ENCODE measurements at places on chromosomes 1 and 21. TPM values are rescaled to one million over a fixed set of nuclear protein-coding genes. Genes with fewer than 3 reads are reported as not detected.

Gene BMP8A
- polyA plus RNA-seq: not detected

- no peaks in the 10 kb centered on the region for H3K36me3 ChIP-seq
- peaks cover 92% of the 10 kb centered on the region for H3K4me1 ChIP-seq
- no peak overlapping the region for H3K4me3 ChIP-seq
- no peaks in the 10 kb centered on the region for H3K27me3 ChIP-seq
- peak; percentile 98 for DNase-seq
- peak overlapping the region; percentile 94 for H3K27ac ChIP-seq
Measured at GRCh38 chr1:158285756-158286241, 3.9 kb upstream of the CD1C start.

DNA sequence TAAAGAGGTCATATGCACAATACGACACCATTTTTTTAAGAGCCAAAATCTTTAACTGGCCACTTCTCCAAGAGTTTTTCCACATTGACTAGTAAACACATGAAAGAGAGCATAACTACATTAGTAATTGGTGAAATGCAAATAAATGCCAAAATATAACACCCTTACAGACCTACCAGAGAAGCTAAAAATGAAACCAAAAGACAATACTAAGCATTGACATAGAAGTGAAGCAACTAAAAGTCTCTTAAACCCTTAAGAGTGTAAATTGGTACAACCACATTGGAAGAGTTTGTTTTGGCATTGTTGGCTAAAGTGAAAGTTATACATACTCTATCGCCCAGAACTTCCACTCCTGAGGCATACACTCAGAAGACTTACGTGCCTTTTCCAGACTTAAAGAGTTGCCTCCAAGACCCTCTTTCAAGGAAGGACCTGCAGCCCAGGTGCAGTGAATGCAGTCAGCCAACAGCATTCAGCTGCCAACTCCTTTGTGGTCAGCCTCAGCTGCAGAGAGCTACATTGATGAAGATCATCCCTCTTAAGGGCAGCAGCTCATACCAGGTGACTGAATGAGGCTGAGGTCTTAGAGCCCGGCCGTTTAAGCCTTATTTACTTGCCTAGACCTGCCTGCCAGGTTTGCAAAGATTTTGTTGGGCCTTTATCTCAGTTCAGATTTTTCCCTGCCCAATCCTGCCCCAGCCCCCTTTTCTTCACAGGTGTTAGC is 839.1 kb upstream of the ADGRL2 start:
- no peaks in the 10 kb centered on the region for H3K27me3 ChIP-seq
- no peaks in the 10 kb centered on the region for H3K4me1 ChIP-seq
- H3K36me3 ChIP-seq: no peaks in the 10 kb centered on the region
- no peak overlapping the region for H3K4me3 ChIP-seq

- DNase-seq: no peak
- no peak overlapping the region for H3K27ac ChIP-seq
- no peaks in the 10 kb centered on the region for H3K27me3 ChIP-seq
- no peaks in the 10 kb centered on the region for H3K4me1 ChIP-seq
- H3K36me3 ChIP-seq: no peaks in the 10 kb centered on the region
Measured at GRCh38 chr1:49694251-49694827, 329.4 kb downstream of the AGBL4 start.

DNA sequence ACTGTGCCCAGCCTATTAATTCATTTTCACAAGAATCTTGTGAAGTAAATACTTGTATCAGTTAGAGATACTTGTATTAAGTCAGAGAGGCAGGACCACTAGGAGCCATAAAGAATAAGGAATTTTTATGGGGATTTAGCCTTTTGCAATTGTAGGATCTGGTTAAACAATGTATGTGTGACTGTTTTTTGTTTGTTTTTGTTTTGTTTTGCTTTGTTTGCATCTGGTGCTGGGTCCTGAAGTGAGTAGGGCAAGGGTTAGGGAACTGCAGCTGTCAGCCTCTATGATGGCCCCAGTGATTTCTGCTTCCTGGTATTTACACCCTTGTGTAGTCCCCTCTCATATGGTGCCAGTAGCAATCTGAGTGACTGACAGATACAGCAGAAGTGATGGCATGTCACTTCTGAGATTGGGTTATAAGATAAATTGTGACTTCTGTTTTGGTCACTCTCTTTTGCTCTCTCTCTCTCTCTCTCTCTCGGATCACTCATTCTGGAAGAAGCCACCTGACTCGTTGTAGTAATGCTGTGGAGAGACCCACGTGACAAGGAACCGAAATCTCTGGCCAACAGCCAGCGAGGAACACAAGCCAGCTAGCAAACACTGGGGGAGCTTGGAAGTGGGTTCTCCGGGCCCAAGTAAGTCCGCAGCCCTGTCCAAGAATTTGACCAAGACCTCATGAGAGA is 96.2 kb upstream of the MARK1 start:
- DNase-seq: no peak
- no peaks in the 10 kb centered on the region for H3K27me3 ChIP-seq
- H3K4me1 ChIP-seq: no peaks in the 10 kb centered on the region
- H3K4me3 ChIP-seq: no peak overlapping the region

DNA sequence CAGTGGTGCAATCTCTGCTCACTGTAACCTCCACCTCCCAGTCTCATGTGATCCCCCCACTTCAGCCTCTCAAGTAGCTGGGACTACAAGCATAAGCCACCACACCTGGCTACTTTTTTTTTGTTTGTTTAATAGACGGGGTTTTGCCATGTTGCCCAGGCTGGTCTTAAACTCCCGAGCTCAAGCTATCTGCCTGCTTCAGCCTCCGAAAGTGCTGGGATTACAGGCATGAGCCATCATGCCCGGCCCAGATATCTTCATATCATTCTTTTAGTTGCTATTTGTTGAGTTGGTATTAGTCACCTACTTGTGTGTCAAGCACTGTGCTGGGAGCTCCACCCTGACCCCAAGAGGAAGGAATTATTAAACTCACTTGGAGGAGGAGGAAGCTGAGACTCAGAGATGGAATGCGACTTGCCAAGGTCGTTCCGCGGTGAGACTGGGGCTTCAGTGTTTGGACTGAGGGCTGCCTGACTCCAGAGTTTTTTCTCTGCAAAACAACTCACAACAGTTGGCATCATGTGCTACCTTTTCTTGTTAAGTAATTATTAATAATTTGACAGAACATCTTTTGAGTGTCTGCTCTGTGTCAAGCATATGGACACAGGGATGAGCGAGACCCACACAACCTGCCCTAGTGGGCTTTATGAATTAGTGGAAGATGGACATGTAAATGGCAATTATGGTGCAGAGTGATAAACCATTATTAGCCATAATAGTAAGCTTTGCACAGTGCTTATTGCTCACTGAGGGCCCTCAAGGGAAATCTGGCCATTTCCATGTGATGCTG is 132.0 kb downstream of the FOXD2 start:
- H3K36me3 ChIP-seq: no peaks in the 10 kb centered on the region
- no peak overlapping the region for H3K4me3 ChIP-seq
- H3K4me1 ChIP-seq: no peaks in the 10 kb centered on the region

DNA sequence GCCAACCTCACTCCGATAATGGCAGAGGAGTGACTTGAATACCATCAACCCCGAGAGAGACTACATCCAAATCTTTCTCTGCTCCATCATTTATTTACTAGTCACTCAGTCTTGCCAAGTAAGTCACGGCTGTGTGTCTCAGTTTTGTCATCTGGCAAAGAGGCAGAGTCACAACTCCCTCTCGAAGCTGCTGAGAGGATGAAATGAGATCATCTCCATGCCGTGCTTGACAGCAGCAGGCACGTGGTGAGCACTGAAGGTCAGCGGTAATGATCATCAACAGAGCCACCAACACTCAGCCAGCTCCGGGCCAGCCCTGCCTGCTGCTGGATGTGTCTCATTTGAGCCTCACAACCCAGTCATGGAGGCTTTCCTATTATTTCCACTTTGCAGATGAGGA is 19.9 kb downstream of the ALDH4A1 start:
- no peak overlapping the region for H3K27ac ChIP-seq
- H3K4me3 ChIP-seq: no peak overlapping the region
- peaks cover 44% of the 10 kb centered on the region for H3K36me3 ChIP-seq
- H3K4me1 ChIP-seq: no peaks in the 10 kb centered on the region
- no peak for DNase-seq
- H3K27me3 ChIP-seq: no peaks in the 10 kb centered on the region

GRCh38 chr1:88684482-88685258 is 597 bp downstream of the PKN2 start:
- peak; percentile 42 for DNase-seq
- peaks cover 11% of the 10 kb centered on the region for H3K36me3 ChIP-seq
- H3K27me3 ChIP-seq: no peaks in the 10 kb centered on the region
- peak overlapping the region; percentile 99 for H3K4me3 ChIP-seq
- peak overlapping the region; percentile 97 for H3K27ac ChIP-seq

Data from CD14-positive monocyte (primary cell).